ENCODE measurements at places on chromosomes 7 and 10.

GRCh38 chr7:89687211-89687610 lies 467.1 kb upstream of the STEAP1 start:
- no peak for DNase-seq

GRCh38 chr10:21497177-21497807 lies 28.2 kb downstream of the SKIDA1 start:
- peak; percentile 85 for DNase-seq

GRCh38 chr10:86266446-86267242 lies 100.0 kb downstream of the GRID1 start:
- DNase-seq, result peak; percentile 14

DNA sequence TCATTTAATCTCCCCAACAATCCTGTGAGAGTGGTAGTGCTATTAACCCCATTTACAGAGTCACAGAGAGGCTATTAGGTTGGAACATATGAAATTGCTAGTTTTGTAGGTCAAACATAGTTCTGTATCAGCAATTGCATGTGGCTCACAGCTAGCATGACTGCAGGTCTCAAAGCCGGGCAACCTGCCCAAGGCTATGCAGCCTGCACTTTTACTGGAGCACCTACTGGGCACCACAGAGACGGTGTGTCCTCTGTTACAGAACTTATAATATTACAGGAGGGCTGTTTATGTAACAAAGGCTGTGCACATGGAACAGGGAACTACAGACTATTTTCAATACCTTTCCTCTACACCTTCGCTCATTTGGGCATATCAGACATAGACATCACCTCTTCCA lies 355.8 kb downstream of the RPS24 start:
- no peak for DNase-seq

DNA sequence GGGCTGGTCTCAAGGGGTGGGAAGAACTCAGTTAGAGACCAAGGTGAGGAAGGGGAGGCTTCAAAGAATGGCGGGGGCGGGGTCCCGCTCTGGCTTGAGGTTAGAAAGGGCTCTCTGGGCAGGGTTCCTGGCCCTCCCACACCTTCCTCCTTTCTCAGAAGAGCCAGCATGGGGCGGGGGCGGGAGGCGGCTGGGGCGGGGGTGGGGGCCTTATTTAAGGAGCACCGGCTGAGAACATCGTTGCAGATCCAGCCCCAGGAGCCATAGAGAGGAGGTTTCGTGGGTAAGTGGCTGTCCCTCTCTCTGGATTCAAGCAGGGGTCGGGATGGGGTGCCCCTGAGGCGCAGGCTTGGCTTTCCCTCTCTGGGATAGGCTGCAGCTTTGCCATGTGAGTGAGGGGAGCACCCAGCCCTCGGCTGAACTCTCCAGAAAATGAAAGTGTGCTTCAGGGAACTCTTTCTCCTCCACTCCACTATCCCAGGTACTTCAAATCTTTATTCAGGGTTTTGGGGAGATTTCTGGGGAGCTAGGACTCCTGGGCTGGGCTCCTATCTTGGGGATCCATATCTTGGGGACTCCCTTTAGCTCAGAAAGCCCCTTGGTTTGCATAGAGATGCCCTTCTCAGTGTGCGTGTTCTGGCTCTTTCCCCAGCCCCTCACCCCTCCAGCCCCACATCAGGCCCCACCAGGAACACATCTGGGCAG lies 3.3 kb upstream of the CUEDC2 start:
- DNase-seq, result peak; percentile 66

DNA sequence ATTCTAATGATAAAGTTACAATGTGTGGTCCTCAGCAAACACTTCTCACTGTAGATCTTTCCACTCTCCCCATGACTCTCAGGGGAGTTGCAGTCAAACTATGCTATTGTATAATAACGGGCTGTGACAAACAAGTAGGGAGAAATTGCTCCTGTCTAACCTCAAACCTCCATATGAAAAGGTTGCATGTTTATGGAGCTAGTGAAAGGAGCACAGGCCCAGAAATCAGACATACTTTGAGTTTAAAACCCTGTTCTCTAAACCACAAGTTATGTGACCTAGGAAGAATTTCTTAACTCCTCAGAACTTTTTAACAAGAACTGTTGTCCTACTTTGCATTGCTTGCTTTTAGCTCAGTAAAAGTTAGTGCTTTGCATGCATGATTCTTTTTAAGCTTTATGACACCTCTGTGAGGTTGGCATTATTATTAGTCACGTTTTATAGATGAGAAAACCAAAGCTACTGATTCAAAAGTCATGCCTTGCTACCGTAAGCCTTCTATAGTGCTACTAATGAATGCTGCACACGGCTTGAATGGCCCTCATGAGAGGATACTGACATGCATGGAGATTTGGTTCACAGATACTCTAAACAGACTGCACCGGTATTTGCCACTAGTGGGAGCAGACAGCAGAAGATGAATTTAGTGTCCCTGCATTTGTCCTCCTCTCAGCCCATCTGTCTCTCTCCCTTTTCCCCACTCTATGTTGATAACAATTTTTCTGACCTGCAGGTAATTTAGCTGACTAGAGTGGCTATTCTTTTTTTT lies 129.5 kb upstream of the PCGF5 start:
- DNase-seq, result no peak

DNA sequence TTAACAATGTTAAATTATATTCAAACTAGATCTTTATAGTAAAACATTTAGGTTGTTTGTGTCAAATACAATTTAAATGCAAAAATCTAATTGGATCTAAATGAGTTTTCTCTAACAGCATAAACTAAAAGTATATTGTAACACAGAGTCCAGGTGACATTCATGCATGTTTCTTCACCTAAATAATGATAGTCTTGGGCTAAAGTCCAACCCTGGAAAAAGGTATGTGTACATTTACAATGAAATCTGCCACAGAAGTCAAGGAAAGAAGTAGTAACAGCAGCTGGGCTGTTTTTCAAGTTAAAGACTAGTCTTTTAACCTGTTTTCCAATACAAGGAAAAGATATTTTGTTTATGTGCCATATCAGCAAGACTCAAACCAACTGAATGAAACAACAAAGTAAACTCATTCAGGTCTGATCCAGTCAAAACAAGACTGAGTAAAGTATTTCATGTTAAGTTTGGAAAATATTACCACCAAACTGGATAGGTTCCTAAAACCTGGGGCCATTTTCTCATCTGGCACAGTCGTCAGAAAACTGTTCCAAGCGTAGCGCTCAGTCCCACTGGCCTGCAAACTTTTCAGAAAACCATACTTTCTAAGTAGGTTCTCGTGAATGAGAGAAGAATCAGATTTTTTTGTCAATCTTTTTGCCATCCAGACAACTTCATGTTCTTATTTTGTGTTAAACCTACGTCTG lies 349.2 kb downstream of the HGF start:
- DNase-seq, result no peak

DNA sequence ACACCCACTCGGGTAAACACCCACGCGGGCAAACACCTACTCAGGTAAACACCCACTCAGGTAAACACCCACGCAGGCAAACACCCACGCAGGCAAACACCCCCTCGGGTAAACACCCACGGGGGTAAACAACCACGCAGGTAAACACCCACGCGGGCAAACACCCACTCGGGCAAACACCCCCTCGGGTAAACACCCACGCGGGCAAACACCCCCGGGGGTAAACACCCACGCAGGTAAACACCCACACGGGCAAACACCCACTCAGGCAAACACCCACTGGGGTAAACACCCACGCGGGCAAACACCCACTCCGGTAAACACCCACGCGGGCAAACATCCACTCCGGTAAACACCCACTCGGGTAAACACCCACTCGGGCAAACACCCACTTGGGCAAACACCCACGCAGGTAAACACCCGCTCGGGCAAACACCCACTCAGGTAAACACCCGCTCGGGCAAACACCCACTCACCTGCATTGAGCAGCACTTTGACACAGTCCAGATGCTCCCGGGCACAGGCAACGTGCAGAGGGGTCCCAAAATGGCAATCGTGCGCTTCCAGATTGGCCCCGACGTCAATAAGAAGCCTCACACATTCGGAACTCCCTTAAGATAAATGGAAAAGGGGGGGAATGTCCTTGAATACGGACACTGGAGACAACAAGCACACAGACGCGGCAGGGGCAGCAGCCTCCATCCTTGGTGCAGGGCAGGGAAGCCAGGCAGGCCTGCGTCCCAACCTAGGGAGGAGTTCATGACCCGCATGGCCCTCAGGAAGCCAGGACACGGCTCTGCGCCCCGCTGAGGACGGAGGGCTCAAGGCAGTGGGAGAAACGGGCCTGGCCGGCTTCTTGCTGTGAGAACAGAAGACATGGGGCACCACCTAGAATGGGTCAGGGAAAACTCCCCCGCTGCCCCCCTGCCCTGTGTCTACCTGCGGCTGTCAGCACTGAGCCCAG lies 17.6 kb downstream of the ASB13 start:
- DNase-seq, result peak; percentile 41
